ENCODE measurements at places on chromosomes 6 and 20.

GRCh38 chr6:93418033-93418407, 1.3 kb downstream of the EPHA7 start:
- peak; percentile 31 for DNase-seq

DNA sequence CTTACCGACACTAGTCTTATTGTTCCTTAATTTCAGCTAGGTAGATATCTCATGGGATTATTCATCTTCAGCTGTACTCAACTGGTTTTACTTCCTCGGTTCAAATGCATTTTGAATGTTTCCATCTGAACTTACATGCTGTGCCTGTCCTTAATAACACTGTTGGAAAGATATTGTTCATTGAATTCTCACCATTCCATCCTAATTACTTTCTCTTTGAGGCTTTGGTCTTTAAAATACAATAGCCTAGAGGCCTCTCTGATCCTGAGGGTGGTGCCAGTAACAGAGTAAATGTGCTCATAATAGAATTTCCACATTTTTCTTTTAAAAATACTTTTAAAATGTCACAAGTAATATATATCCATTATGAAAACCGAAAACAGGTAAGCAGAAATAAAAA, 54.0 kb downstream of the IL20RA start:
- DNase-seq, result no peak

DNA sequence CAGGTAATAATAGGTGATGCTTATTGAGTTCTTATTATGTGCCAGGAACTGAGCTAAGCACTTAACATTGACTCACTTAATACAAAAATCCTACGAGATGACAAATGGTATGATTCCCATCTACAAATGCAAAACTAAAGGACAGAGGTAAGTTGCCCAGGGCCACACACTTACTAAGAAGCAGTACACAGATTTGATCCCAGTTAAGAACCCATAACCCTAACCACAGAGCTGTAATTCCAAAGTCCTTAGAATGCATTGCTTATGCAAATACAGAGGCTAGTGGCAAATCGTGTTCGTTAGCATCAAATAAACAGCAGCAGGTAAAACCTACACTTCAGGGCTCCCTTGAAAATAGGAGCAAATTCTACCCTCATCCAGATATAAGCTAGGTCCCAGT, 104.0 kb downstream of the SASH1 start:
- DNase-seq, result no peak

DNA sequence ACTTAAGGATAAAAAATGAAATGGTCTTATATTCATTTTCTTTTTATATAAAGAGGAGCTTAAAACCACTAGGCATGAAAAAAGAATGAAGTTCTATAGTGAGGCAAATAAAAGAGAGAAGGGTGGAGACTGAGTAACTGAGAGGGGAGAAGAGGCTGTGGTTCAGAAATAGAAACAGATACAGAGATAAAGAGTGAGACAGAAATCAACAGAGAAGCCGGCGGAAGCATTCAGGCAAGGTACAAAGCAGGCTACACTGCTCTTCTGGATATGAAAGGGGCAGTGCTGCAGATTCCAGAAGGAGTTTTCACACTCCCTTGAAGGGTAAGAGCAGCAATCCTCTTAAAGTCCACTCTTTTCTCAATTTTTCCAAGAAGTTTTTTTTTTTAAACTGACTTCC, 29.9 kb downstream of the NFATC2 start:
- no peak for DNase-seq

GRCh38 chr6:68677058-68677457, 42.0 kb downstream of the ADGRB3 start:
- no peak for DNase-seq

DNA sequence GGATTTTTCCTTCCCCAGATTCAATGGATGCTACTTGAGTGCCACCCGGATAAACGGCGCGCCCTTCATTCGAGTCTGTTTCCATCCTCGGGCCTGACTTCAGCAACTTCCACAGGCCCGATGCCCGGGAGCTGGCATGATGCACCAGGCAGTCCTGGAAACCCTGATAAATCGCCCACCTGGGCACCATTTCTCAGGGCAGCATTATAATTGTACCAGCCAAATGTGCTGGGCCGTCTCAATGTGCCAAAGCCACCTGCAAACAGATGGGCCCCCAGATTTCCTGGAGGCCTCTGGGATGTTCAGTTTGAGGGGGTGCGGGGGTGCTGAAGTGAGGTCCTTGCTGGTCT, 65.8 kb downstream of the NOL4L start:
- no peak for DNase-seq

DNA sequence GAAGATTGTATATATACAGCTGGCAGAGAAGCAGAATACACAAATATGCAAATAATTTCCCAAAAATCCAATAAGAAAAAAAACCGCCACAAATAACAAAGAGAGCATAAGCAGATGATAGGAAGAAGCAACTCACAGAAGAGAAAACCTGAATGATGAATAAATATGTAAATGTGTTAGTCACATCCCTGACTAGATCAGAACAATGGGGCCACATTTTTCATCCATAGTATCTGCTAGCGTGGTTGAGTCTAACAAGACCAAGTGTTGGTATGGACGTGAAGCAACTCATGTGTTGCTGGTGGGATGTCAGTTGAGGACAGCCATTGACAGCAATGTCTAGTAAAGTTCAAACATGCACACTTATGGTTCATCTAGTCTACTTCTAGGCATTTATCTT, 3.9 kb upstream of the SLC22A3 start:
- DNase-seq, result no peak

DNA sequence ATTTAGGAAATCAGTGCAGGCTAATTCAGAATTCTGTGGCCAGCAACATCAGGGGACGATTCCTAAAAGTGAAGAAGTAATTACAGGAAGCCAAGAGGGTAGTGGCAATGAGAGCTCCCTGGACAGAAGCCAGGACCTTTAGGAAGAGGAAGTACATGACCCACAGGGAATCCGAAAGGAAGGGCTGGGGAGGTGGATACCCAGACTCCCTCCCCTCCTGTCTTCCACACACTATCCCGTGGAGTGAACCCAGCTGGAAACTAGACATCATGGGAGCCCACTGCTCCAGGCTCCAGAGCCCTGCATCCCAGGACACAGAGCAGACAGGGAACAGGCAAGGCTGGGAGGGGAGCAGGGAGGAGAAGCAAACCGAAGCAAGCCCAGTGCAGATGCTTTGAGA, 83.0 kb downstream of the SNX5 start:
- no peak for DNase-seq

DNA sequence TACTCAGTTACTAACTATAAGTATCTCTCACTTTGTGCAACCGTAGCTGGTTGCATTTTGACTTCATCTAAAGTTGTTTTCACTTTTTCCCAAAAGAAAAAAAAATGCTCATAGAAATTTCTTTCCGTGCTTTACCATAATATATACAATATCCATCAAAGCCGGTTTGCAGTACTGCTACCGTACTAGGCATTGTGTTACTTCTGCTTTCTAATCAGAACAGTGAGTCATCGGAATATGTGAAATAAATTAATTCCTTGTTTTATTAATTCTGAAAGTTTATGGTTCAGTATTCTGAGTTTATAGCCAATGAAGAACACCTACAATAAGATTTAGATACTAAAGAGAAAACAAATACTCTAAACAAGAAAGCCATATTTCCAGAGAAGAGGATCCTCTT, 72.5 kb downstream of the TNFRSF21 start:
- no peak for DNase-seq

DNA sequence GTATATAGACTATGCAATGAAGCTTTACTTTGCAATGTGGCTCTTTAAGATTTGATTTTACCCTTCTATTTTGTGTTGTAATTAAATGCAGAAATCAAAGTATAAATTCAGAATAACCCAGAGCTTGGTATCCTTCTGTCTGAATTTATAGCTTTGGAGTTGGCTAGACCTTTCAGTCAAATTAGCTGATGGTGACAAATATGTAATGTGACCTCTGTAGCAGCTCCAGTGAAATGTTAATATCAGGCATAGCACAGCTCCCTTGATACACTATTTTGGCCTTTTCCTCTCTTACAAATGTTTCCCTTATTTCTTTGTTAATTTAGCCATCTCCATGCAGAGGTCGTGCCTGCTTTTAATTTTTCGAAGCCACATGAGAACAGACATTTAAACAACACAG, 11.1 kb downstream of the CBFA2T2 start:
- DNase-seq, result no peak

- no peak for DNase-seq
These were observed 21.9 kb upstream of the CCN6 start for GRCh38 chr6:112031960-112032359.

DNA sequence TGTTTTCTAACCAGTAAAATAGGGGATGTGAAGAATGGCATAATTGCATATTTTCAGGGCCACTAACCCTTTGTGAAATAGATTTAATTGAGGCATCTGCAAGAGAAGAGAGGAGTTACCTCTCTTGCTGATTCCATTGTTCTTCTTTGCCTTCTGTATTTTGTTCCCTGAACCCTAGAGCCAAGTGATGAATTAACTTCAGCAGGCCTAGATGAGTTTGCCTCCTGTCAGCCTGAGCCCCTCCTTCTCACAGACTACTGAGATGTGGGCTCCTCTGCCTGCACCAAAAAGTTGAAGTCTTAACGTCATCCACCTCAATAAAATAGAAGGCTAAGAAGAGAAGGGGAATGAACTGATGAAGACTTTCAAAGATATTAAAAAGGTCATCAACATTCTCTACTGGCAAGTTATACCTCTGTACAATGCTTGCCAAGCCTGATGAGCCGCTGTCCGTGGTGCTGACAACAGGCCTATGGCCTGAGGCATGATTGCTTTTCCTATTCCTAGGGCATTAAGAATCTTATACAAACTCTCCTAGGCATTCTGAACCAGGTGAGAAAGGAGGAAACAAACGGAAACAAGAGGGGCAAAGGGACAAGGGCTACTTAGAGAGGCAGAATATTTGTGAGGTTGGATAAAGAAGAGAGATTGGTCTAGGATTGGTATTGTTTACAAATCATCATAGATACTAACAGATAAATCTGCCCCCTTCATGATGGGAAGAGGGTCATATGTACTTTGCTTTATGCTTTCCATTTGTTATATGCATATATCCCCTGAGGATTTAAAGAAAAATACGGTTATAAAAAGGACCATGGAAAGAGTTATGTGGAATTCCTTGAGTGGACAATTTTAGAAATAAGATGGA, 46.8 kb downstream of the CD24 start:
- DNase-seq, result peak; percentile 64

GRCh38 chr20:34305333-34306230, 2.4 kb upstream of the AHCY start:
- DNase-seq, result no peak

- no peak for DNase-seq
These were observed 82.9 kb upstream of the ATXN1 start for GRCh38 chr6:16844183-16844582.

- peak; percentile 61 for DNase-seq
These were observed 596.7 kb downstream of the EPM2A start for GRCh38 chr6:145138469-145139139.

DNA sequence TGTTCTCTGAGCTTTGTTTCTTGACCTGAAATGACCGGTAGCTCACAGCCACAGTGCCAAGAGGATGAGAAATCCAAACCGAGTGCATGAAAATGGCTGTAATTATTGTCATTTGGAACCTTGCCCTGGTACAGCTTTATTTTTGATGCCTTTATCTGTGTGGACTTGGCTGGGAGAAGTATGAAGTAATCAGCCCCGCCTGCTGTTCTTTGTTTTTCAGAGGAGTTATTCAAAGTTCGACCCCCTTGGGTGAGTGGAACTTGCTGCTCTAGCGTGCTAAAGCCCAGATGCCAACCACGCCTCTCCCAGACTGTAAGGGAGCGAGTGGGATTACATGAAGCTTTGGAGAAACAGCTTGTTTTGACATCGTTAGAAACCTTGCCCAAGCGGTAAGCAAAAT, 48.3 kb downstream of the ECT2L start:
- DNase-seq, result peak; percentile 80

Data from A673 (cell line).